ENCODE measurements at places on chromosomes 16 and 17.

DNA sequence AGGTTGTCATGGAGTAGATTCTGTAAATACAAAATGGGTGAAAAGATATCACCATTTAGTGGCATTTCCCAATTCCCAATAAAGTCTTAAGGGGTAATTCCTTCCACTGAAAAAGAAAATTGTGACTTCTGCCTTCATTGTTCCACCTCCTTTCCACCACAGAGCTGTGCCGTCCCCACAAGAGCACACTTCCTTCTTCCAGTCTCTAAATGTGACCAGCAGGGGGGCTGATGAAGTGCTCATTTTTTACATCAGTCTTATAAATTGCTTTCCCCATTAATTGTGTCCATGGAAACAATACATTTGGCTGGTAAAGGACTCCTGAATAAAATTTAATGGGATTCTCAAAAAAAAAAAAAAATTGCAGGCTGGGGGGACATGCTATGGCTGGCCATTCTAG lies 260.8 kb upstream of the PSMD7 start:
- no peak for DNase-seq

DNA sequence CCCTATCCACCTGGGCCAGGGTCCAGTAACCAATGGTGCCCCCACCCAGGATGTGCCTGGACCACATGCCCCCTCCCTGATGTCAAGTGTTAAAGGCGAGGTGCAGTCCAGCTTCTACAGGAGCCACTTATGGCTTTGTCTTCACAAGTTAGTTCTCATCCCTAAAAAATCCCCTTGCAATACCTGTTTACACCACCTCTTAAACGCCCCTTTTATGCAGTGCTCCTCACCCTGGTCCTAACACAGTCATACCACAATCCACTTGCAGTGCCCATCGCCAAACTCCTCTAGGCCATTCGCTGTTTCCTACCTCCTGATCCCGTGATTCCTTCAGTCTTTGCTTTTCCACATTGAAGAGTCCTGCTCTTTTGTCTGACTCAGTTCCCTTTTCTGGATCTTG lies 7.1 kb downstream of the GLYR1 start:
- DNase-seq = no peak

DNA sequence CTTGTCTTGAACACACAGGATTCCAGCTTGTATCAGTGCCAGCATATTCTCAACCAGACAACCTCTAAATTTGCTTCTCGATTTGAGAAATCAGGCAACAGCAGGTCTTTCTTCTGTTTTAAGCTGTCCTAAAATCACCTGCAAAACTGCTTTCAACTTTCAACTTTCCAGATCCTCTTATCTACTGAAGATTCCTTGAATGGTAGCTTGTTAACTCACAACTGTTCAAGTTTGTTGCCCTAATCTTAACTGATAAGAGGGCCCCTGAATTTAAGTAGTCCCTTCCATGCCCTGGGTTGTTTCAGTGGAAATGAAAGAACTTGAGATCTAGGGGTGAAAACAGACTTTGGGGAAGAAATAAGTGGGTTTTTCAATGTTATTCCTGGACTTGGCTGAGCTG lies 57.2 kb downstream of the CHD9 start:
- DNase-seq = no peak

DNA sequence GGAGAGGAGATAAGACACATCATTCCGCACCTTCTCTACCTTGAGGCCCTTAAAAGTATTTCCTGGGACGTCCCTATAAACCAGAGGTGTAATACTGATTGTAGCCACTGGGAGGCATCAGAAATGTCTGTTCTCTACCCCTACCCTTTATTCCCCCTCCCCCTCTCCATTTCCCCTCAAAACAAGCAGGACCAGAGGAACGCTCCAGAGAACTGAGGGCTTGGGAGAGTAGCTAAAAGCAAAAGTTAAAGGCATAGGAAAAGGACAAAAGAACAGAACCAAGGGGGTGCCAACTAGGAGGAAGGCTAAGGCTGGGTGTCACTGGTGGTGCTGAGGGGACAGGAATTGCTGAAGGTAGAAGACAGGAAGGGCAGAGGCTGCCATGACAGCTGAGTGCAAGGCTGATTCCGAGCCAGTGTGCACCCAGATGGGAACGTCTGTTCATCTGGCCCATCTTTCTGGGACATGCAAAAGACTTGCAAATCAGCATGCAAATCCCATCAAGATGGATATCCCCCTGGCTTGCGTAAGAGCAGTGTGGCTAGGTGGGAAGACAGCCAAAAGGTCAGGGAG lies 6.7 kb downstream of the CAMTA2 start:
- DNase-seq = peak; percentile 72

DNA sequence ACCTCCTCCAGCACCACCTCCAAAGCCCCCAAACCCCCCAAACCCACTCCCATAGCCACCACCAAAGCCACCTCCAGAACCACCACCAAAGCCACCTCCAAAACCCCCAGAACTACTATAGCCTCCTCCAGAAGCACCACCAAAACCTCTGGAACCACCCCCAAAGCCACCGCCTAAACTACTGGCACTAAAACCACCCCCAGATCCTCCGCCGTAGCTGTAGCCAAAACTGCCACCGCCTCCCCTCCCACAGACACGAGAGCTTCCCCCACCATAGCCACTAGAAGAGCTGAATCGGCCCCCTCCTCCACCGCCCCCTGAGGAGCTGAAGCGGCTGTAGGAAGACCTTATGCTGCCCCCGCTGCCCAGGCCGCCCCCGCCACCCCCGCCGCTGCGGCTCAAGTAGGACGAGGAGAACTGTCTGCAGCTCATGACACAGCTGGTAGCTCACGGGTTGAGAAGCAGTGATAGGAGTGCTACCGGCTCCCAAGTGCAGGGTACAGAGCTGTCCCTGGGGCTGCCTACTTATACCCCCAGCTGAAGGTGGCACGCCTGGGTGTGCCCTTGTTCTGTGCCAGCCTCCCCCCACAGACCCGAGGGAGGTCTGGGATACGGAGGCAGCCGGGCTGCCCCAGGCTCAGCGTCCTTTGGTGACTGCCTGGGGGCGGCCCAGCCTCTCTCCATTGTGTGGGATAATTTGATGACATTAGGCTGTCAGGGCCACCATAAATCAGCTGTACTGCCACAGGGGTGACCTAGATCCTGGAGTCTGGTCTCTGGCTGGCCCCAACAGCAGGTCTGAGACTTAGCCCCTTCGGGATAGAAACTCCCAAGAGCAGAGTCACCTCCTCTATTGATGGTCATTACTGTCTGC lies at the start of gene KRT9:
Gene KRT9 (minus strand): TSS at position 499 of the 874 bp plus-strand sequence. CDS start 67 bp downstream, at position 432.
- DNase-seq = no peak

GRCh38 chr17:82238472-82239201 lies 9.8 kb downstream of the SLC16A3 start:
- no peak for DNase-seq

DNA sequence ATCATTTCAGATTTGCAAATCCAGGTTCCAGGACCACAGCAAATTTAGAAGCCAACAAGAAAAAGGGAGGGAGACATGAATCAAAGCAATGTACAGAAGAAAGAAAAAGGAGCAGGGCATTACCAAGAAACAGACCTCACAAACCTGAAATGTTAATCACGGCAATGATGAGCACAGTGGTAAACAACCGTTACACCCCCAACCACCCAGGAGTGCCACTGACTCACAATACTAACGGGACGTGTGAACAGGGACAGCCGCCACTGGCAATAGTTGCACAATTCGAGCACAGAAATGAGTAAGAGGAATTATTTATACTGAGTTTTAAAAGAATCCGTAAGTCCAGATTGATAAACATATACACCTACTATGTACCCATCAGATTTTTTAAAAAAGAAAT lies 13.8 kb downstream of the USP22 start:
- DNase-seq = no peak

DNA sequence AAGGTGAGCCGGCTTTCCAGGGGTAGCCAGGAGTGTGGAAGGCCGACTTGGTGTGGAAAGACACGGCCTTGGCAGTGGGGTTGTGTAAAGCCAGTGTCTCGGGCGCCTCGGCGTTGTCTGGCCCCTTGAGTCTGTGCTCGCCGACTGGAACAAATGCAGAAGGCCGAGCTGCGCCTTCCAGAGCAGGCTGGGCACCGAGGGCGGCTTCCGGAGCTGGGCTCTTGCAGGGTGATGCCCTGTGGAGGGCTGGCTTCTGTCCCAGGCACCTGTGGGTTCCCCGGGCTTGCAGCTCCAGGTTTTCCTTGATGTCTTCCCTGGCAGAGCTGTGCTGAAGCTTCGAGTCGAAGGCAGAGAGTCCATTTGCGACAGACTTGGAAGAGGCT lies 8.0 kb downstream of the ZNF750 start:
- DNase-seq = no peak

DNA sequence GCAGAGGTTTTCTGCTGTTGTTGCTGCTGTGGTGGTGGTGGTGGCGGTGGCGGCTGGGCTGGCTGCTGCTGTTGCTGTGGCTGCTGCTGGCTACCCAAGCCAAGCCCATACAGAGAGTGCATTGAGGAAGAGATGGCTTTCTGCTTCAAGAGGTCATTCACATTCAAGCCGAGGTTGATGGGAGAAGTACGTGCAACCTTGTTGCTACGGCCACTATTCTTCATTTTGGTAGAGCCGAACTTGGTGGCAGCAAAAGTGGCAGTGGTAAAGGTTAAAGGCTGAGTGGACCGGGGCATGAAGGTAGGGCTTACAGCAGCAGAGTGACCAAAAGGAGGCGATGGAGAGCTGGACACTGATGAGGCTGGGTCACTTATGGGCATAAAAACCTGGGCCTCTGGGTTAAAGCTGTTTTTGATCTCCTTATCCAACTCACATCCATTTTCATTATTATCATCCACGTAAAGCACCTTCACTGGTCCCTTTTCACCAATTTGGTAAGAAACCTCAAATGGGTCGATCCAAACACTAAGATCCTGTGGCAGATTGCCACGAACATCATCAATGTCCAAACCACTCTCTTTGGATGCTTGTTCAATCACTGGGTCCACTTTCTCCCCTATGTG lies 2.8 kb downstream of the TOB1 start:
- no peak for DNase-seq

GRCh38 chr16:87017371-87018012 lies 299.7 kb downstream of the C16orf95 start:
- DNase-seq = no peak

DNA sequence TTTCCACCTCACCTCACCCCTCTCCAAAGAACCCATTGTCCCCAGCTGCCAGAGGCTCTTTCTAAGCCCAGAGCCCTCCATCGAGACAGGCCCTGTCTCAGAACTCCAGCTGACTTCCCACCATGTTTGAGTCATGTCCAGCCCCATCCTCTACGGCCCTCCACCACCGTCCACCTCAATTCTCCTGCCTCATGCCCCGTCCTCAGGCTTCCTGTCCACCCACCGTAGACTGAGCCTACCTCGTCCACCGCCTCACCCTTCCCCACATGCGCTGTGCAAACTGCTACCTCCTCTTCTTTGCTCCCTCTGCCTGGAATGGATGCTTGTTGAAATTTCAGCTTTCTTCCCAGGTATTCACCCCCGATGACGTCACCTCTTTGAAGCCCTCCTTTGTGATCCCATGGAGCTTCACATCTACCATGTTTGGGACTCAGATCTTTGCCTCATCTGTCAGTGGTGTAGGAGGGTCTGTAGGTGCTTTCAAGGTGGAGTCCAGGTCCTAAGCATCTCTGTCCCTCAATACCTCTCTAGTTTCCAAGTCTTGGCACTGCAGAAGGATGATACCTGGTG lies 149.0 kb downstream of the MRM1 start:
- DNase-seq = no peak

DNA sequence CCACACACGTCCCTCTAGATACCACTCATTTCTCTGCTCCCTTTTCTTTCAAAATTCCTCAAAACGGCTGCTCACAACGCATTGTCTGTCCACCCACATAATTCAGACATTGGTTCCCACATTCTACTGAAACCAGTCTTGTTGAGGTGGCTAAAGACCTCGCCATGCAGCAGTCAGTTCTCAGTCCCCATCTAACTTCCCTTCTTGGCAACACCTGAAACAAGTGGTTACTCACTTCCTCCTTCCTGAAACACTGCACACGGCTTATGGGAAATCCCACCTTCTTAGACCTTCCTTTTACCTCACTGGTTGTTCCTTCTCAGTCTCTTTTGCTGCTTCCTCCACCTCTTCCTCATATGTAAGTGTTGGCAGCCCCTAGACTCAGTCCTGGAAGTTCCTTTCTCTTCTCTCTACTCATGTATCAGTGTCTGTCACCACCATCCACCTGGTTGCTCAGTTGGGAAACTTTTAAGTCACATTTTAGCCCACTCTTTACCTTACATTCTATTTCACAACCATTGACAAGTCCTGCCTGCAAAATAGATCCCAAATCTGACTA lies 277.1 kb downstream of the CEP112 start:
- no peak for DNase-seq

- no peak for DNase-seq
Measured at GRCh38 chr17:75313941-75314551, 24.8 kb upstream of the SLC25A19 start.

GRCh38 chr16:22659933-22660332 lies 149.2 kb downstream of the NPIPB5 start:
- no peak for DNase-seq

DNA sequence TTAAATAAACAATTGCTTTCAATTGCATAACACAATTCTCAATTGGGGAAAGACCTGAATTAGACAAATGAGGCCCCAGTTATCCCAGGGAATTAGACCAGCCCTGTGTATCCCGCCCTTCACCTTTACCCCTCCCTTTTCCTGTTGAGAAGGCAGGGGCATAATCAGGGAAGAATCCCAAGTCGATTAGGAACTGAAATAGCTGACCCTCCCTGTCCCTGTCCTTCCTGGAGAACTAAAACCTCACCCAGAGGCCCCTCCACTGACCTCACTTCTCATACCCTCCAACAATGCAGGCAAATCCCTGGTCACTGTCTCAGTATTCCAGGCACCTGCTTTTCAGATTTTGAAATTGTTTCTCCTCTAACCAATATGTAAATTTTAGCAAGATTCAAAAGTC lies 165.4 kb upstream of the CDH11 start:
- DNase-seq = no peak

GRCh38 chr16:51630076-51630475 lies 479.0 kb upstream of the SALL1 start:
- DNase-seq = no peak

DNA sequence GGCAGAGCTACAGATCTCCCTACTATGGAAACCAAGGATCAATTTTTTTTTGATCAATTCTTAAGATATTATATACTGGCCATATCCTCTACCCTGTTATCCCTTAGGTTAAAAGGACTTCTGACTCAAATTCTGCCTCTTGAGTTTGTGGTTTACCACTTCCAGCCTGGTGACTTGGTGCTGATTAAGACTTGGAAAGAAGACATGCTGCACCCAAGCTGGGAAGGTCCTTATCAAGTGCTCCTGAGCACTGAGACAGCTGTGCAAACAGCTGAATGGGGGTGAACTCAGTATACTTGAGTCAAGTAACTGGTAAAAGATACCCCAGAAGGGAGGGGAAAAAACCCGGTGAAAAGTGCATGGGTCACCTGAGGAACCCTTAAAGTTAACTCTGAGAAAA lies 20.5 kb upstream of the SPACA3 start:
- no peak for DNase-seq
